ENCODE measurements at places on chromosomes 6 and 20. TPM values are rescaled to one million over a fixed set of nuclear protein-coding genes. Genes with fewer than 3 reads are reported as not detected.

Gene HS3ST5
- not detected for total RNA-seq

Gene THBS2
- 629 TPM for total RNA-seq

Gene MRPS18B
- total RNA-seq: 53.7 TPM

Gene PRR18
- not detected for total RNA-seq

Gene SLC2A10
- total RNA-seq: 32.2 TPM

Gene BMP7
- not detected for total RNA-seq

Gene BYSL
- total RNA-seq: 19.0 TPM

Gene DNAAF9
- 11.6 TPM for total RNA-seq

Gene TRIM10
- total RNA-seq: under 0.01 TPM

Gene SLC25A27
- total RNA-seq: 1.5 TPM

Gene PIM1
- total RNA-seq: 30.2 TPM

Gene CLDN20
- not detected for total RNA-seq

Gene ADGRF4
- total RNA-seq: 0.28 TPM

Gene NR2E1
- total RNA-seq: not detected

Gene TINAG
- total RNA-seq: not detected

Gene PPIL1
- total RNA-seq: 23.4 TPM

Gene ZBP1
- not detected for total RNA-seq

Gene TBCC
- 29.9 TPM for total RNA-seq

Gene ULBP3
- total RNA-seq: 16.7 TPM

Gene UNC93A
- total RNA-seq: not detected

Gene PI16
- 0.28 TPM for total RNA-seq

Gene FAM162B
- total RNA-seq: 19.9 TPM

Gene PTGIS
- total RNA-seq: 191 TPM

Gene RAET1L
- not detected for total RNA-seq

Gene SOX4
- total RNA-seq: 16.1 TPM

Gene CASS4
- 0.28 TPM for total RNA-seq

Gene MACROD2
- under 0.01 TPM for total RNA-seq
